Activated gamma-delta T cell treated with Interleukin-2 at 50 U/mL for 16 hours (primary cell): ENCODE measurements at places on chromosomes 5 and 9.
A peak's percentile ranks its signal among the peaks of the same experiment; 100 is the strongest.

GRCh38 chr9:136681029-136681428 lies 6.2 kb downstream of the AGPAT2 start:
- no peak for DNase-seq

DNA sequence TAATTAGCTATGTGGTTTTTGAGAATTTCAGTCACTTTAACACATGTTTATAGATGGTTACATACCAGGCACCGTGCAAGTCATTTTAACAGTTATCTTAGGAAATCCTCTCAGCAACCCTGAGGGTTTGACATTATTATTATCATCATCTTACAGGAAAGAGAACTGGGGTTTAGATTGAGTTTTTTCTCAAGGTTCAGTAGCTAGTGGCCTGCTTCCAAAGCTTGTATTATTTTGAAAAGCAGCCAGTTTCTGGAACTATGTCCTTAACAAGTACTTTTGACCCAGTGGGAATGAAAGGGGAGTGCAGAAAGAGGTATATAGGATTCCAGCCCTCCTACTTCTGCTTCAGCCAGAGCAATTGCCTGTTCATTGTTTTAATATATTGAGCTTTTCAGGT lies 157.5 kb downstream of the COMMD10 start:
- no peak for DNase-seq

DNA sequence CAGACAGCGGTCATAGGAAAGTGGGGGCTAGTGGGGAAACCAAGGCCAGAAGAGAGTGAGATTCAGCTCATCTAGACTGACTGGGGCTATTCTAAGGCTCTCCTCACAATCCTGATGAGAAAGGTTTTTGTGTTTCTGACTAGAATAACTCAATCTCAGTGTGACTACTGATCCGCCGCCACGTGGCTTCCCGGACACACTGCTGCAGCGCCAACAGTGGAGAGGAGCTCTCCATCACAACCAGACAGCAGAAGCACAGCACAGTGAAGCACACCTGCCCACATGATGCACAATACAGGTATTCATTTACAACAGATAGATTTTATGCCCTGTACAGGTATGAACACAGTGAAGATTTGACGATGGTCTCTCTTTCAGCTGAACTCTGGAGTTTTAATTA lies 25.4 kb downstream of the NREP start:
- no peak for DNase-seq

- DNase-seq = peak; percentile 33
Observed at GRCh38 chr5:58871648-58872242, 288.9 kb downstream of the RAB3C start.

- no peak for DNase-seq
Observed at GRCh38 chr5:60505373-60506171, 194.4 kb downstream of the DEPDC1B start.

GRCh38 chr5:16883806-16884205 lies 52.3 kb downstream of the MYO10 start:
- DNase-seq = no peak

GRCh38 chr9:3827175-3827574 lies 301.4 kb upstream of the RFX3 start:
- no peak for DNase-seq

DNA sequence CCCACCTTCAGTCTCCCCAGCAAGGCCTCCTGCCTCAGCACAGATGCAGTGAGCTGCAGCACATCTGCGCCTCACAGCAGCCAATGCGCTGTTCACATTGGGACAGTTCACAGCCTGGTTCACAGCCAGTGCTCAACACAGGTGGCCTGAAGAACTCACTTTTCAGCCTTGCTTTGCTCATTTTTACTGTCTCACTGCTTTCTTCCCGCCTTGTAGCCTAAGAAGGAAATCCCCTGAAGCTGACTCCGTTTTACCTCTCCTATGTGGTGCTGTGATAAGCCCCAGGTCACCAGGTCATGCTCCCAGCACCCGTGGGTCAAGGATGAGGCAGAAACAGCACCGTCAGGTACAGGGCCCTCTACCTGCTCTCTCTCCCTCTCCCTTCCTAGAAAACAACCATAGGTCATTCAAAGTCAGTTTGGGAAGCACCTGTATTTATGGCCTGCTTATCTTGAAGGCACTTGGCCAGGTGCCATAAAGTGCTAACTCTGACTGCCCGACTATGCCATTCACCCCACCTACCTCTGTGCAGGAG lies 1.1 kb downstream of the GCNT4 start:
- DNase-seq = peak; percentile 4

DNA sequence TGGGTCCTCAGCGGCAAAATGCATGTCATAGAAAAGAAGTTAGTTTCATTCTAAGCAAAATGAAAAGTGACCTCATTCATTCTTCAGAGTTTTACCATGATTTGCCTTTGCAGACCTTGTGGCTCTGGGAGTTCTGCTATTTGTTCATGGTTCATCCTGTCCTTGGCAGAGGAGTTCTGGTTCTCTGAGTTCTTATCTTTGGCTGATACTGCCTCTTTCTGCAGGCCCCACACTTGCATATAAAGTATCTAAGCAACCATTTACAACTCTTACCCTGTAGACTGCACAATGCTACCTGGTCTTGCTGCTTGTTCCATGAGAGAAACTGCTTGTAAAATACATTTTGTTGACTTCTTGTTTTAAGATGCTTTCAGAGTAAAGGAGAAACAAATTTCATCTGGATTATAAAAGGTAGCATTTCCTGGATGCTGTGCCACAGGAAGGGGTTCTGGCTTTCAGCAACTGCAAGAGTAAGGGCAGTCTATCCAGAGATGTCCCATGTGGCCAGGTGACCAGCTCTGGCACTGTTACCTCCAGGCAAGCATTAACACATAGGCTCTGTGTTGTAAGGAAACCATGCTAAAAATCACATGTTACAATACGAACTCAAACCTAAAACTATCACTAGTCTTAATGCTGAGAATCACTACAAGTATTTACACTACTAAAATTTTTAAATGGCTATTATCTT lies 513.2 kb downstream of the SPOCK1 start:
- no peak for DNase-seq

DNA sequence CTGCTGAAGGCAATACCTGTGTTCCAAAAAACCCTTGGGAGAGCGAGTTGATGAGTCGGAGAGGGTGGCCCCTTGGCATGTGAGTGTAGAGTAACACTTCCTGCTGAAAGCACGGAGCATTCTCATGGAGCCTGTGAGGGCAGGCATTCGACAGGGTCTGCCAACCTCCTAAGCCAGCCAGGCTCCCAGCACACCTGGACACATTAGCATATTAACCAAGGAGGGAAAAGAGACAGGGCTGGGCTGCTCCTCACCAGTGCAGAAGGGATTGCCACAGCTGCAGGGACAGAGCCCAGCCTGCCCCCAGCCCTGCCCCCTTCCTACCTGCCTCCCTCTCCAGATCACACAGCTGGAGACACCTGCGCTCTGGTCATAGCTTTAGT lies 46.4 kb upstream of the SEMA4D start:
- no peak for DNase-seq

DNA sequence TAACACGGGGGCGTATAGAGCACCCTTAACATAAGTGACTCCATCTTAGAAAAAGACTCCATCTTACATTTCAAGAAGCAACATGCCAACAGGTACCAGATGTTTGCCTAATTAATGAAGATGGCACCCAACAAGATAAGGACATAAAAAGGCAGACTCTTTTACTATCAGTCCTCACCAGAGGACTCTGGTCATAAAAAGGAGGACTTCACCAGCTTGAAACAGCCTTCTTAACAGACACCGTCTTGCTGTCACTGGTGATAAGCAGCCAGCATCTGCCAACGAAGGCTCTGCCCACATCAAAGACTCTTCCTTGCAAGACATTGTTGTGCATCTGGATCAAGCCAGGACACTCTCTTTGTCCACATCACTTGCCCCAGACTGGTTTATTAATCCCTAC lies 80.3 kb downstream of the S1PR3 start:
- no peak for DNase-seq

DNA sequence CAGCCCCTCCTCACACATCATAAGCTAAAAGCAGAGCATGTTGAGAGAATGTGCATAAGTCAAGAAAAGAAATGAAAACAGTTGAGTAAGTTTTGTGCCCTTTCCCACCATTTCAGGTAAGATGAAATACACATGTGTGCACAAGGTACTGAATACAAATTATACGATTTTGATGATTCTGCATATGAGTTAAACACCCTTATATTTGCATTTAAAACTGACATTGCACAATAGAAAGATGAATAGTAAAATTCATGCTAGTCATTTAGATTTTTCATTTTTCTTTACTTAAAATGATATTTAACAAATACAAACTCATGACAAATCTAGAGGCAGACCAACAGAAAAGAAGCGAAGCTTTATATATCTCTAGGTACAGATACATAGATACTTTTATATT lies 24.9 kb upstream of the PSD2 start:
- DNase-seq = no peak

DNA sequence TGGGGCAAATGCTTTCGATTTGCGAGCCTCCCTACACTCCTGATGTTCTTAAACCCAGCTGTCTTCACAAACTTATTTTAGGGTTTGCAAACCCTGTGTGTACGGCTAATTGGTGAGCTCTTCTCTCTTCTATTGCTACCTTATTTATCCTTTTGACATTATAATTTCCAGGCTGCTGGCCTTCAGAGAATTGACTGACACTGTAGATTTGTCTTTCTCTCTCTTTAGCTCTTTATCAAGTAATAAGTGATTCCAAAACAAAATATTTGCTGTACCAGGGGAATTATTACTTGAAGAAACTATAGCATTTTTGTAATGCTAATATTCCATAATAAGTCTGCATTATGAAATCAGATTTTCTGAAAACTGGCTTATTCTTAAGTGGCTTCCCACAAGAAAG lies 92.5 kb downstream of the NPR3 start:
- no peak for DNase-seq

DNA sequence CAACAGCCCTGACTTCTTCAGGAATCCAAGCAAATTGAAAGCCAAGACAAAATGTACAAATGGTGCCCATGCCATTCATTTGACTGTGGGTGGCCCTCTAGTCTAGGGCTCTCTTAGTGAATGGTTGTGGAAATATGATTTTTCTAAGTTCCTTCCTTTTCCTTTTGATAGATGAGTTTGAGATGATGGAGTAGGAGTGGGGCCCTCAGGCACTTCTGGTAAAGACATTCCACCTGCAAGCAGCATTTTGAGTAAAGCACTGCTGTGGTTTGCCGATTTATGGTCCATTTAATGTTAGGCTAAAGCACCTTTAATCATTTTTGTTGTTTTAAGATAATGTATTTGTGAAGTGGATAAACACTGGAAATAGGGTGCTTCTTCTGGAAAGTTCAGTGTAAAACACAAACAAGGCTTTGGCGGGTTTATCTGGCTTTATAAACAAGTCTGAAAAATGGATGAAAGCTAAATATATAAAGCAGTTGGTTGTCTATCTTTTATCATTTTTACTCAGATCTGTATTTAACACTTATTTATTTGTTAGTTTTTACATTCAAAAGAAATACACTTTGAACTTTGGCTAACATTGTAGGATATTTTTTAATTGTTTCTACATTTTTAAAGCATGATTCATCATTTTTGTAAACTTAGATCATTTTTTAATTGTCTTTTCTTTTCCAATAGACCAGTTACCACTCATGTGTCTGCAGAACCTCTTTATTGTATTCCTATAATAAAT lies 213.5 kb downstream of the PJA2 start:
- DNase-seq = no peak

- DNase-seq = no peak
Observed at GRCh38 chr9:123232332-123232731, 36.1 kb downstream of the STRBP start.

DNA sequence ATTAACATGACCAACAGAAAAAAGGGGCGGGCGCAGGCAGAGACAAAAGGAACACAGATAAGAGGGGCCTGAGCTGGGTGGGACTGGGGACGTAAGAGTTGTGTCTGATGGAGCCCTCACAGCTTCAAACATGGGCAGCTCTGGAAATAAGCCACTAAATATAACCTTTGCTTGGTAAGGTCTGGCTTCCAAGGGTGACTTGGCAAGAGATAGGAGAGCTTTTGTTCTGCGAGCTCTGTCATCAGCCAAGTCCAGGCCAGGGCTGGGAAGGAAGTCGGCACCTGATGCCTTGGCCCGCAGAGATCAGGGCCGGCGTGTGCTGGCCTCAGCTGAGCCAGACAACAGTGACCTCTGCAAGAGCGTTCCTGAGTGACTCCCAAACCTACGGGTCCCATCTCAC lies 11.8 kb downstream of the TRUB2 start:
- no peak for DNase-seq

GRCh38 chr5:32358611-32359010 lies 45.9 kb upstream of the MTMR12 start:
- no peak for DNase-seq

DNA sequence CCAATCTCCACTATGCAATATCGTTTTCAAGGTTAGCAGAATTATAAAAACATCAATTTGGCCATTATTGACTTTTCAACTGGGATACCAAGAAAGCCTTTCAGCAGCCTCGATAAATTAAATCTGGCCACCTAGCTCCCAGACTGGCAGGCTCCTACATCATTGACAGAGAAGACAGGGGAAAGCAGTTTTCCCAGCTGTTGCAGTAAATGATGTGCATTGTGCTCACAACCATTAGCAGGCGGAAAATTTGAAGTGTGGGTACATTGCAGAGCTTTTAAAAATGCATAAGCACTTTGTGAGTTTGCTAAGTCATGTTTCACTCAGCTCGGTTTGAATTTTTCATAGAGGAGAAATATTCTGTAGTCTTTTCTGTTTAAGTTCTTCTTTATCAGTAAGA lies 297.9 kb downstream of the KCTD16 start:
- DNase-seq = no peak

- no peak for DNase-seq
Observed at GRCh38 chr9:116342061-116342460, 188.5 kb downstream of the PAPPA start.
